ENCODE measurements at places on chromosomes 6 and 20. TPM values are rescaled to one million over a fixed set of nuclear protein-coding genes. Genes with fewer than 3 reads are reported as not detected.

OPRM1 gene
- 21.9 TPM for total RNA-seq

TSPO2 gene
- not detected for total RNA-seq

WFDC10B gene
- total RNA-seq = not detected

APCDD1L gene
- total RNA-seq = 7.7 TPM

PDE7B gene
- 22.9 TPM for total RNA-seq

IL20RA gene
- 5.1 TPM for total RNA-seq

LGSN gene
- total RNA-seq = 4.1 TPM

HSPA12B gene
- 13.5 TPM for total RNA-seq

SEL1L2 gene
- total RNA-seq = 13.7 TPM

PNPLA1 gene
- total RNA-seq = 1.4 TPM

HSPA1L gene
- total RNA-seq = 1.4 TPM

RNF39 gene
- total RNA-seq = 1.7 TPM

GJA1 gene
- 736 TPM for total RNA-seq

MRAP2 gene
- total RNA-seq = 4.1 TPM

GDAP1L1 gene
- 0.24 TPM for total RNA-seq

IRF4 gene
- total RNA-seq = 0.24 TPM

GNMT gene
- total RNA-seq = not detected

KIAA0408 gene
- total RNA-seq = 2.9 TPM

LINC00237 gene
- 4.3 TPM for total RNA-seq

C20orf141 gene
- total RNA-seq = not detected

TRAPPC3L gene
- total RNA-seq = 1.4 TPM

TNF gene
- 1.4 TPM for total RNA-seq

C4B gene
- total RNA-seq = 32.3 TPM

GGTLC1 gene
- not detected for total RNA-seq

IL17F gene
- total RNA-seq = not detected

ERGIC3 gene
- total RNA-seq = 187 TPM

OOEP gene
- not detected for total RNA-seq

FOXA2 gene
- 0.48 TPM for total RNA-seq

PRSS16 gene
- not detected for total RNA-seq

SMLR1 gene
- total RNA-seq = 0.72 TPM

TOX2 gene
- not detected for total RNA-seq

FHL5 gene
- total RNA-seq = 18.1 TPM

PAX1 gene
- total RNA-seq = 1.9 TPM

LAMA4 gene
- total RNA-seq = 336 TPM

CNKSR3 gene
- 8.9 TPM for total RNA-seq

CRISP2 gene
- total RNA-seq = 0.96 TPM

FKBP1C gene
- total RNA-seq = not detected

PTCRA gene
- 2.6 TPM for total RNA-seq

NMBR gene
- 0.48 TPM for total RNA-seq
